Stimulated activated CD8-positive, alpha-beta memory T cell treated with anti-CD3 and anti-CD28 coated beads, Interleukin-12 subunit alpha, Interleukin-12 subunit beta, amount 100 ng/mL, for 1 hour (primary cell): ENCODE measurements at places on chromosomes 7 and 10.

DNA sequence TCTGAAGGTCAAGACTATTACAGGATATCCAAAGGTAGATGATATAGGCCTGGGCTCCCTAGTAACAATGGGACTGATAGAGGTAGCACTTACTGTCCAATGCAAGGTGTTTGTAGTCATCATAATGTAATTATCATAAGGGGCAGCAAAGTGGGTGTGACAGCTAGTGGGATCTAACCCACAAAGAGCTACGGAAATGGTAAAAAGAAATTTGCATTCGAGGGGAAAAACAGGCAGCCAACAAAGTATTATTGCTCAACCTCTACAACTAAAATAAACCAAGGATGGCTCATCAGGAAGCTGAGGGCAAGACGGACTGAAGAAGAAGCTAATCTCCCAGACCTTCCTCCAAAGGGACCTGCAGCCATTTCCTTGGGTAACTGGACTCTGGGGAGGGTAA, 211.0 kb downstream of the WDR11 start:
- no peak for DNase-seq

DNA sequence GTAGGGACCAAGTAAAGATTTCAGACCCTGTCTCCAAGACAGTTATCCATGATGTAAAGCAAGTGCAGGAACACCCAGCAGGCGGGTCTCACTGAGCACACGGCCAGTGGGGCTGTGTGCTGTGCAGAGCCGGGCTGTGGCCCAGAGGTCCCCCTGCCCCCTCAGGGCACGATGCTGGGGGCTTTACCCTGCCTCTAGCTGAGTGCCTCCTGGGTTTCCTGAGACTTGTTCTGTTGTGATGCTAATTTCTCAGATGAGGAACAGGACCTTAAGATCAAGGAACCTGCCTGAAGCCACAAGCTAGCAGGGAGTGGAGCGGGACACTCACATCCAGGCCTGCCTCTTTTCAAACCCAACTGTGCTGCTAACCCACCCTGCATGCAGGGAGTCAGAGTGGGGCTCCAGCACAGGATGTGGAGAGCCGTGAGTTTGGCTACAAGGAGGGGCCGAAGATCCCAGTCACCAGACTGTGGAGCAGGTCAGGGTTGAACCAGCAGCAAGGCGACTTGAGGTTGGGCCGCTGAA, 76.1 kb upstream of the LYZL2 start:
- no peak for DNase-seq

DNA sequence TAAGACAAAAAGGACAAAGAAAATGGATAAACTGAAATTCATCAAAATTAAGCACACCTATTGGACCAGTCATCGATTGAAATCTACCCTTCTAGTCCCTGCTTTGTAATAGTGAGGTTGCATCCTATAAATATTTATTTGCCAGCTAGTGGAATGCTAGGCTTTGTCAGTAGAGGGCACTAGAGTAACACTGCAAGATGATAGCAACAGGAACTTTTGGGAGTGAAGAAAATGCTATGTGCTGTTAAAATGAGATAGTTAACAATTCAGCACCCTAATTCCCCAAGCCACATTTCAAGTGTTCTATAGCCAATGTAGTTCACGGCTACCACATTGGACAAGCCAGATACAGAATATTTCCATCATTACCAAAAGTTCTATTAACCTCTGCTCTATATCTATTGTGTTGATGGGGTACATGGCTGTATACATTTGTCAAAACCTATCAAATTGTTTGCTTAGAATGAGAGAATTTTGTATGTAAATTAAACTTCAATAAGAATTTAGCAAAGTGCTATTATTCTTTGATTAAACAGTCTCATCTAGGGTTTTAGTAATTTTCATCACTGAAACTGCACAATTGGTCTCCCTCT, 69.8 kb downstream of the LSMEM1 start:
- no peak for DNase-seq

GRCh38 chr10:62082729-62083411, 181.4 kb downstream of the ARID5B start:
- no peak for DNase-seq

GRCh38 chr10:95134490-95134889, 59.5 kb upstream of the ACSM6 start:
- no peak for DNase-seq

DNA sequence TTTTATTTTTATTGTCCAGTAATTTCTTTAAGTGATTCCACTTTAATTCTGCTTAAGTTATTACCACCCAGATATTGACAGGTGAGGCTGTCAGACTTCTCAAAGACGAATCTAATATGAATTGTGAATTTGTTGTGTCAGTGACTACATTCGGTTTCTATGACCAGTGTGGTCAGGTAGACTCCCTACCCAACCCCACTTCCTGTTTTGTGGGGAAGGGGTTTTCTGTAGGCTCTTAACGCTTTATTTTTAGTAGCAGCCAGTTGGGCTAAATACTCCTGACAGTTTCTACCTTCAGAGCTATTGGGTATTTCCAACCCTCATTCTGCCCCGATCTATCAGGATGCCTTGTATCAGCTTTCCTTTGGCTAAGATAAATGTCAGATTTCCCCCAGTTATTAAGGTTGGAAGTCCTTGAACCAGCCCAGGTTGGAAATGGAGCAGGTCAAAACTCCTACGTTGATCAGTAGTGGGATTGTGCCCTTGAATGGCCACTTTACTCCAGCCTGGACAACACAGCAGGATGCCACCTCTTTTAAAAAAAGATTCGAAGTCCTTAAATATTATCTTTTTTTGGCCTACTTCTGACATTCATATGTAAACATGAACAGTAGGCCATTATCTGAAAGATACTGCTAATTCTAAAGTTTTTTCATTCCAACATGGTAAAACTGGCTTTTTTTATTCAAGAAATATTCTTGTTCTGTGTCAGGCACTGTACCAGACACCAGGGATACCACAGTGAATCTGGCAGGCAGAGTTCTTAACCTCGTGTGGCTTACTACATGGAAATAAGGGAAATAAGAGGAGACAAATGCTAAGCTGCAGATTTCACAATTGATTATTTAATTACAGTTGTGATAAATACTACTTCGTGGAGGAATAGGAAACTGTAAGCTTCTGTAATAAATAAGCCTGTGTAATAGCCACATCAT, 133.3 kb upstream of the SAMD8 start:
- peak; percentile 8 for DNase-seq

- DNase-seq, result no peak
These were observed 5.1 kb downstream of the TSPAN14 start for GRCh38 chr10:80459047-80459865.

- no peak for DNase-seq
These were observed 21.6 kb downstream of the PDZD8 start for GRCh38 chr10:117353684-117354083.

DNA sequence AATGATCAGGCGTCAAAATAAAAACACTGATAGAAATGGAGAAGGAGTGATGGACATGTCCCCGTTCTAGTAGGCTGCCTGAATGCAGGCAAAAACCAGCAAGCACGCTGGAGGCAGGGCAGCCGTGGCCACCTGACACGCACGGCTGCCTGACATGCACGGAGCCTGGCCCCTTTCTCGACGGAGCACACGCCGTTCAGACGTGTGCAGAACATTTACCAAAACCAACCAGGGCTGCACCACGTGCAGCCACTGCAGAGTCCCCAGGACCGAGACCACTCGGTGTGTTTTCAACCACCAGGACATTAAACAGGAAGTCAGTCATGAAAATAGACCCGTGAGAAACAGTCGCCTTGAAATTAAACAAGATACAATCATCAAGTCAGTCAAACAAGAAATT, 61.9 kb upstream of the NKX6-2 start:
- DNase-seq, result no peak

- DNase-seq, result no peak
These were observed 46.0 kb downstream of the ZNRF2 start for GRCh38 chr7:30330134-30331111.

DNA sequence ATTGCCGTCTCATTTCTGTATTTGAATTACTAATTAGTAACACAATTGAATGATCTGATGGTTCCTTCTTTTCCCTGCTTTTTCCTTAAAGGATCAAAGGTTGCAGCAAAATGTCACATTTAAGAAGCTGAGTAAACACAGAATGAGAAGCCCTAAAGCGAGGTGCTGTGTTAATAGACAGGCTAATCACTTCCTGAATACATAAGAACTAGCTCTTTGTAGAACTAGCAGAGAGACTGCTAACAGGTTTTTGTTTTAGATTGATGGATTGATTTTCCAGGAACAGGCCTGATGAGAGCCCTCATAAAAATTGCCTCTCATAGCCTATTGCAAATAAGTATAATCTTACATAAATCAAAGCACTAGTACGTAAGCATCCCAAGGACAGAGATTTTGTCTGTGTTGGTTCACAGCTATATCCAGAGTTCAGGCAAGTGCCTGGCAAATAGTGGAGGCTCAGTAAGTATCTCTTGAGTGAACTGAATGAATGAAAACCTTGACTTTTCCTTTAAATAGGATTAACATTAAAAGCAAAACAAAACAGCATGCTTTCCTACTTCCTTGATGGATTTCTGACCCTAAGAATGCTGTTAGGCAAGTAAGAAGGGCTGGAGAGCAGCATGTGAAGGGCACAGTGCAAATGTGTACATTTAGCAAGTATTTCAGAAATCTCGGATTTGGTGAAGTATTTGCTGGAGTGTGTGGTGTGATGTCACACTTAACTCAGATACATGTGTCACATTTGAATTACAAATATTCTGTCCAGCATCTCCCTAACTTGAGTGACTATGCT, 3.3 kb downstream of the TMEM229A start:
- no peak for DNase-seq

DNA sequence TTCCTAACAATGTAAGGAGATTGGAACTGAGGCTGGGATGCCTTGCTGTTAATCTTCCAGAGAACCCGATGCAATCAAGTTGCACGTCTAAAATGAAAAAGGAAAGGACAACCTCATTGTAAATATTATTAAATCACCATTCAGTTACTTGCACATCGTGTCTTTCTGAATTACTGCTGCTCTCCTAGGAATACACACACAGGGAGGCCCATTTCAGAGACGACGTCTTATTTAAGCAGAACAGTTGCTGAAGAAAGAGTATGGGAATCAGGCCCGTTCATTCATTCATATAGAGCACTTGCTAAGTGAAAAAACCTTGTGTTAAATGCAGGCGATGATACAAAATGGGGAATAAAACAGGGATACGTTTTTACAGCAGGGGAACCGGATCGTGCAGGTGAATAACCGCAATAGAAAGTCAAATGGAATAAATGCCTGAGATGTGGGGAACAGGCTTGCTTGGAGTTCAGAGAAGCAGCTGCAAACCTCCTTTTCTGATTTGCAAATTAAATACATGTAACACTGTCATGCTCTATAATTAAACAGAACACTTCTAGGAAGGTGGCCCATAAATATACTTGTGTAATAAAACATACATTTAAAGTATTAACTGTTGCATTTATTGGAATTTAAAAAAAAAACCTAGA, 409.9 kb downstream of the GALNT17 start:
- DNase-seq, result no peak

- no peak for DNase-seq
These were observed 21.2 kb downstream of the PRKCQ start for GRCh38 chr10:6558759-6559461.

DNA sequence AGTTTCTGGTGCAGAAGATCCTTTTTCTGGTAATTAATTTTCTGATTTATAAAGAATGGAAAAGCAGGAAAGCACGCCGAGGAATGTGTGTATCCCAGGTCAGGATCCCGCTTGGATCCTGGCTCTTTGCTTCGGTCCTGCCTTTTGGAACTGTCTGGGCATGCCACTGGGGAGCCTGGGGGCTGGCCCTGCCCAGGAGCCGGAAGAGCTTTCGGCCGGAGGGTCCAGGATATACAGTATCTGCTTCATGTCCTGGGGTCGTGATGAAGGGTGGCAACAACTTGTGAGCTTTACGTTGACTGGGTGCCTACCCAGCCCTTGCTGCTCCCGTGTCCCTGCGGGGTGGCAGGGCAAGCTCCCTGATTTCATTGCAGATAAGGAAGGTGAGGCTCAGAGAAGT, 2.4 kb downstream of the SH2D4B start:
- DNase-seq, result no peak

DNA sequence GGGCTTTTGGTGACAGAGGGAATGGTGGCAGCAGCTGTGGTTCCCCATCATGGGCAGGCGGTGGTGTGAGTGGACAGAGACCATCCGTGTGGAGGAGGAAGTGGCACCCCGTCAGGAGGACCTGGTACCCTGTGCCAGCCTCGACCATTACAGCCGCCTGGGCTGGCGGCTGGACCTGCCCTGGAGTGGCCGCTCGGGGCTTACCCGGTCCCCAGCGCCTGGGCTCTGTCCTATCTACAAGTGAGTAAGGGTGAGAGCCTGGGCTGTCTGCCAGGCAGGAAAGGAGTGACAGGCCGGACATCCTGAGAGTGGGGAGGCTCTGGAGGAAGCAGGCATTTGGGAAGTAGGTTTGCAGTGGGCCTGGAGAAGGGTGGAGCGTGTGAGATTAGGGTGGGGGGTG, 2.9 kb upstream of the ZNF467 start:
- no peak for DNase-seq

DNA sequence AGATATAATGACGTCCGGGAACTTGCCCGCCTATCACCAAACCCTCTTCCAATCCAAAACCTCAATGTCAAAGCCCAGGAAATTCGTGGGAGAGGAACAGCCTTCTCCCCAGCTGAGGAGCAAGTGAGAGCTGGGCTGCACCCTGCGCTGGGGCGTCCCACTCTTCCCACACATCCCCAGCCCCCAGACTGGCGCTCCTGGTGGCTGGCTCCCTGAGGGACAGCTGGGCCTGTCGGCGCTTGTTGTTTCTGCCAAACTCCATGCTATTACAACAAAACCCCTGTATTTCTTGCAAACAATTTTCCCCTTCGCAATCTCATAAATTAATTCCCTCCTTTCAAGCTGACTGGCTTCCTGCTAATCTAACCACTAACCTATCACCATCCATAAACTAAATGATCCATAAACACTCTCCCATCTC, 53.0 kb downstream of the GRID1 start:
- DNase-seq, result no peak

DNA sequence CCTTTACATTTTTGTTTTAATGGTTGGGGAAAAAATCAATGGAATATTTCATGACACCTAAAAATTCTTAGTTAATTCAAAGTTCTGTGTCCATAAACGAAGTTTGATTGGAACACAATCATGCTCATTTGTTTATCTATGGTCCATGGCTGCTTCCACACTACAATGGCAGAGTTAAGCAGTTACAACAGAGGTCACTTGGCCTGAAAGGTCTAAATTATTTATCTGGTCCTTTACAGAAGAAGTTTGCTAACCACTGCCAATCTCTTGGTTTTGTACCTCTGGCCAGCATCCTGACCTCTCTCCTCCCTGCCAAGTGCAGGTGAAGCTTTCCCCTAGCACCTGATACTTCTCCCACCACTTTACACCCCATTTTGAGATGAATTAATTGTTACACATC, 61.5 kb downstream of the SRPK2 start:
- no peak for DNase-seq

- DNase-seq, result no peak
These were observed 118.5 kb downstream of the ABLIM1 start for GRCh38 chr10:114539623-114540022.

DNA sequence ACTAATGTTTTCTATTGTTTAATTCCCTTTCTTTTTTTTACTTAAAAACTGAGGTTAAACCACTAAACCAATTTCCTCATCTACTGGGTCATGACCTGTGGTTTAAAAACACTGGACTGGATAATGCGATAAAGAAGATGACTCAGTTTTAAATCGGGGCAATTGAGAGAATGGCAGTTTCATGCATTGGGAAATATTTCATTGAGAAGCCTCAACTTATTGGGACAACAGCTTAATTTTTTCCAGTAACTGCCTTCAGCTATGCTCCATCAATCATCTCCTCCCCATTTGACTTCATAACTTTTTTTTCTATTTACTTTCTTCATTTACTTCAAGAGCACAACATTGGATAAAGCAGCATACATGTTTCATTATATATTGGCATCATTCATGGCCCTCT, 61.8 kb upstream of the MET start:
- DNase-seq, result no peak
